Renal pelvis (tissue), 12 donors: ENCODE measurements at places on chromosomes 3 and 15.

DNA sequence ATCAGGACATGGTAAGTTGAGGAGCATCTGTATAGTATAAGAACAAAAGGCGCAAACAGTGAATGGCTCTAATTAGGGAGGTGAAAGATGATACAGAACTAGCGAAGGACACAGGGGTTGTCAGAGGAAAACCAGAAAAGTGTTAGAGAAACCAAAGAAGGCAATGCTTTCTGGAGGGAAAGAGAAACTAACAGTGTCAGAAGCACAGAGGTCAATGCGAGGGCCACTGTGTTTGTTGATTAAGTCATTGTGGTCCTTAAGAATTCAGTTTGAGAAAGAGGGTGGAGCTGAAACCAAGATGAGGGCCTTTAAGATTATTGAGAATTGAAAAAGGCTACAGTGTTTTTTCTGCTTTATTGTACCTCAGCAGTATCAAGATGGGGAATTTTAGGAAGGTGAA is 28.8 kb downstream of the ATG7 start:
- DNase-seq, result no peak

GRCh38 chr3:26960382-26960781 is 337.8 kb downstream of the LRRC3B start:
- DNase-seq, result no peak

DNA sequence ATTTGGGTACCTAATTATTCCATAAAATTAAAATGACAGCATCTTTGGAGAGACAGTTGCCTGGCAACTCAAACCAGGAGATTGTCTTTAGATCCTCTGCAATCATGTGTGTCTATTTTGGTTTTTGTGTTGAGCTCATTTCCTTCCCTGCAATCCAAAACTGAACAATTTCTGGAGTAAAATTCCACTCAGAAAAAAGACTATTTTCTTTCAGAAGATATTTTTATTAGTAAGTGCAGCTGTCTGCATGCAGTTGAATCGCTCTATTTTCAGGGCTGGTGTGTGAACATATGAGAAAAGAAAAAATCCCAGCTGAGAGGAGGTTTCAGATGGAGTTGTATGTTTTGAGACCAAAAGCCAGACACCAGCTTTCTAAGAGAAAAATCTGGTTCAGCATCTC is 41.9 kb upstream of the DYNC1LI1 start:
- no peak for DNase-seq

DNA sequence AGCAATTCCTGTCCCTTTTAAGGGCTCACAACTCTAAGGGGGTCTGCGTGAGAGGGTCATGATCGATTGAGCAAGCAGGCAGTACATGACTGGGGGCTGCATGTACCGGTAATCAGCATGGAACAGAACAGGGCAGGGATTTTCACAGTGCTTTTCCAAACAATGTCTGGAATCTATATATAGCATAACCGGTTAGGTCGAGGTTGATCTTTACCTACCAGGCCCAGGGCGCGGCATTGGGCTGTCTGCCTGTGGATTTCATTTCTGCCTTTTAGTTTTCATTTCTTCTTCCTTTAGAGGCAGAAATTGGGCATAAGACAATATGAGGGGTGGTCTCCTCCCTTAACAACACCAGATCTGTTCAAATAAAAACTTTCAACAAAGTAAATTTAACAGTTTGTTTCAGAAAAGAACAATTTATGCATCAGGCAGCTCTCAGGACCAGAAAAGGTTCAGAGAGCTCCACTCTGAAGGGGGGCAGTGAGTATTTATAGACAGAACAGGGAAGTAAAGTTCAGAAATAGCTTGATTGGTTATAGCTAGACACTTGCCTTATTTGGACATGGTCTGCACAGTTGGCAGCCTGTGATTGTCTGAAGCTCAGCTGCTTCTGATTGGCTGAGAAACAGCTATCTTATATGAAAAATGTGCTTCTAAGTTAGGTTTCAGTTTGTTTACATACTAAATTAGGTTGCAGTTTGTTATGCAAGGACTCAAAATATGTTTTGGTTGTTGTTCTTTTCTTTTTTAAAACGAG is 17.2 kb upstream of the B4GALT4 start:
- no peak for DNase-seq

DNA sequence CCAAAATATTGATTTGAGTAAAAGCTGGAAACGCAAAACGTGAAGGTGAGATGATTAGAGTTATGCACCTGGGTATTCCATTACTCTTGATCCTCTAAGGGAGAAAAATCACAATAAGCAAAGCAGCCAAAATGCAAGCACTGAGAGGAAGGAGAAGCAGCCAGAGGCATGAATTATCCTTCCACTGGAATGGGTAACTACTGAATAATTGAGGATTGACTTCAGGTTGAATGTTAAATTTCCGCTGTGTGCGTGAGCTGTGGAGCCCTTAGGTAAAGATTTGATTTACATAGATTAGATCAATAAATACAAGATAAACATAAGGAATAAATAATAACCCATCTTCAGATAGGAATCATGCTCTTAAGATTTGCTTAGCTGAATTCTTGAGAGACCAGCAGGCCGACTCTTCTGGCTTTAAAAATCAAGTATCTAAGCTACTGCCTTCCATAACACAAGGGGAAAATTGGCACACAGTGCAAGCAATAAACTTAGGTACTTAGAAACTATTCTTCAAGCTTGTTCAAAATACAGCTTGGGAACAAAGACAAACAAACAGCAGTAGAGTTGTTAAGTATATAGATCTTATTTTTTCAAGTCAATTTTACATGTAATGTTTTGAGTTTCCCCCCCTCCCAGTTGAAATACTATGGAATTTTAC is 1459.5 kb downstream of the ZPLD1 start:
- no peak for DNase-seq

- no peak for DNase-seq
These were observed 63.4 kb downstream of the SNRK start for GRCh38 chr3:43349716-43350115.

- DNase-seq, result no peak
These were observed 293.3 kb upstream of the TBL1XR1 start for GRCh38 chr3:177490626-177491025.

DNA sequence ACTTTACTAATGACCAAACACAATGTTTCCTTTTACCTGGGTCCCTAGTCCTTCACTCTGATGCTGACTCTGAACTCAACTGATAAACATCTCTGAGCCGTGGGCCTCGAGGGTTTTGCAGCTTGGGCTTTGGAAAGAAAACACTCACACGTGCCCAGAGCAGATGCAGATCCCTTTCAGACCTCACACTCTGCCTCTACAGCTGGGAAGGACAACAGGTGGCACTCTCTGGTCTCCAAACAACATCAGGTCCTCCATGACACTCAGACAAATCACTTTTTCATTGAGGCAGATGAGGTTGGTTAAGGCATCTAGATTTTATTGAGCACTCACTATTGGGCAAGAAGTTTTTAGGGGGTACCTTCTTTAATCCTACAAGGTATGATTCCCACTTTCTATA is 64.7 kb upstream of the NTRK3 start:
- DNase-seq, result no peak

DNA sequence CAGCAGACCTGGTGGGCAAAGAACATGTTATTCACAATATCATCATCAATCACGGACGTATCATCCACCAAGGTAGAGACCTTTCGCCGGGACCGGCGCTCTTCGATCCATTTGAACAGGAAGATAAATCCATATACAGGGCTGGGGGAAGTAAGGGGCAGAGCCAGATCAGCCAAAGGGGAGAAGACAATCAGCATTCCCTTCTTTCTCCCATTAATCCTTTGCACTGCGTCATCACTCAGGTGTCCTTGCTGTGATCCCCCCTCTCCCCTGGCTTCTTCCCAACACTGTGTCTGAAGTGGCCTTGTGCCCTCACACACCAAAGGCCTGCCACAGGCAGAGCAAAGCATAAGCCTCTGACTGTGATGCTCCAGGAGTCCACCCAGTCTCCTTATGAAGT is 36.4 kb downstream of the SEMA3G start:
- DNase-seq, result no peak
